ENCODE measurements at places on chromosomes 2 and 18. TPM values are rescaled to one million over a fixed set of nuclear protein-coding genes. Genes with fewer than 3 reads are reported as not detected.

GRCh38 chr2:165889158-165889557 is 64.4 kb downstream of the TTC21B start:
- DNase-seq: no peak

DNA sequence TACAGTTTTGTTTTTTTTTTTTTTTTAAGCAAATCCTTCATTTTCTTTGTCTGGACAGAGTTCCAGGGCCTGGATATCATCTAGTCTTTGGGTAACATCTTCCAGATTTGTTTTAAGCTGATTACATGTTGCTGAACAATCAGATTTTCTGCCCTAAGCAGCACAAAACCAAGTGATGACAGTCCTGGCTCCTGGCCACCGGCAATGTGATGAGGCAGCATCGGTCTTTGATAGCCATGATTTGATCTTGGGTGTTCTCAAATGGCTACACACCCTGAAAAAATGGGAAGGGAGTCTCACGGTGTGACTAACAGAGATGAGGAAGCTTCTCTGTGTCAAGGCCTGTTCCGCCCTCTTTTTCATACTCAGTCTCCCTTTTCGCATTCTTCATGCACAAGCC is 708.6 kb upstream of the ZEB2 start:
- no peak for DNase-seq

DNA sequence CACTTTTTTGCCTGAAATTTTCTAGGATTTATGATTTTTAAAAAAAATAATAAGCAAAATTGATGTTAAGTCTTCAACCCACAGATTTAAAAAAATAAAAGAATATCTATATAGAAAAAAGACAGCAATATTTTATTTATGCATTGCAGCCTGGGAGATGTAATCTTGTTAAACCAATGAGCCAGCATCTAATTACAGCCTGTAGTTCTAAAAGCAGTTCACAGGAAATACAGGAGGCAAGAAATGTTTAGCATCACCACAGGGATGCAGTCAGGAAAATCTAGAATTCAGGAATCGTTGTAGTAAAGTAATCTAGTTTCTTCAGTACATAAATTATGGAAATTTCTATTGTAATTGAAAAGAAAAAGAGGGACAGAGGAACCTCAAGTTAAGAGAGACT is 17.2 kb downstream of the UGGT1 start:
- DNase-seq: no peak

DNA sequence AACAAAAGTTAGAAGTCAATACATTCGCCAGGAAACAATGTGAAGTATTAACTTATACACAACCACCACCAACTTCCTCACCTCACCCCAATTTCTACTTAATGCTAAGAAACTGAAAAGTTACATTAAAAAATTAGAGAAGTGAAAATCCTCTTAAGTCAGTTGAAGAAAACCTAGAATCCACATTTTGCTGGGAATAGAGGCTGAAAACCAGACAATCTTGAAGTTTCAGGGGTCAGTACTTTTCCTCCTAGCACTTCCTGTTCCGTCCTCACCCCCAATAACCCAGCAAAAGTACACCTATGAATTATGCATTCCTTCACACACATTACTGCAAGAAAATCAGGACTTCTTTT is 6.3 kb downstream of the YES1 start:
- no peak for DNase-seq

- DNase-seq: no peak
Observed at GRCh38 chr2:102103992-102104871, 38.3 kb upstream of the IL1R1 start.

DNA sequence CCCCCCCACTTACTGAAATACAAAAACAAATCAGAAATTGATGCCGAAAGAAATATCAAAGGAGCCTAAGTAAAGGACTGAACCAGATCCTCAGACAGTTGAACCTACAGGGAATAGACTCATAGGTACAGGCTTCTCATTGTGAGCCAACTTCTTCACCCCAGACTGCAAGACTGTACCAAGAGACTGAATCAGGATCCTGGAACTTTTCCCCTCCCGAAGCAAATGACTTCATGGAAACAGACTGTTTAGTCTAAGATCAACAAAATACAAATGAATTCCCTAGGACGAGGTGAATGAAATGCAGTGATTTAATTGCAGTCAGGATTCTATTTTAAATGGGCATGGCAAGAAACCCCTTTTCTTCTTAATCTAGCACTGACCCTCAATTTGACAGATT is 53.6 kb upstream of the RNF152 start:
- no peak for DNase-seq

DNA sequence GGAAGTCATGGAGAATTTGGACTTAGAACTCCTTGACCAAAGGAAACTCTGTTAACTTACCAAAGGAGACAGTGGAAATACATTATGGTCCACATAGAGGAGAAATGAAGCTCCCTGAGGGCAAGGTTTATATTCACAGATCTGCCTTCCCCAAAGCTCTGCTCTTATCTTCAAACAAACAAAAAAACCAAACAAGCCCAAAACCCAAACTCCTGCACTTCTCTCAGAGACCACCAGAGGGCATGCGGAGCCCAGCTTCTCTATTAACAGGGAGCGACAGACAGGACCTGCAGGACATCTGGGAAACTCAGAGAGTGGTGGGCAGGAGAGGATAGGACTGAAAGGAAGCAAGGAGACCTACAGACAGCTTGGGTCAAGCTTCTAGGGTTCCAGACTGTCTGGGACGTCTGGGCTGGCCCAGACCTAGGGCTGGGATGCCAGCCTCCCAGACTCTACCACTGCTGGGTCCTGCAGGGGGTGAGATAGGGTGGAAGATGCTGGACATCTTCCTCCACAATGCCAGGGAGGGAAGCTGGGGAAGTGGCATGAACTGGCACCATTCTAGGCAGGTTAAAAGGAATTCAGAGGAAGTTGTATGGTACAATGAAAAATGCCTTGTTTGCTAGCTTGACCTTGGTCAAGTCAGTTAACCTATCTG is 4.0 kb upstream of the WNT10A start:
- DNase-seq: peak; percentile 86

DNA sequence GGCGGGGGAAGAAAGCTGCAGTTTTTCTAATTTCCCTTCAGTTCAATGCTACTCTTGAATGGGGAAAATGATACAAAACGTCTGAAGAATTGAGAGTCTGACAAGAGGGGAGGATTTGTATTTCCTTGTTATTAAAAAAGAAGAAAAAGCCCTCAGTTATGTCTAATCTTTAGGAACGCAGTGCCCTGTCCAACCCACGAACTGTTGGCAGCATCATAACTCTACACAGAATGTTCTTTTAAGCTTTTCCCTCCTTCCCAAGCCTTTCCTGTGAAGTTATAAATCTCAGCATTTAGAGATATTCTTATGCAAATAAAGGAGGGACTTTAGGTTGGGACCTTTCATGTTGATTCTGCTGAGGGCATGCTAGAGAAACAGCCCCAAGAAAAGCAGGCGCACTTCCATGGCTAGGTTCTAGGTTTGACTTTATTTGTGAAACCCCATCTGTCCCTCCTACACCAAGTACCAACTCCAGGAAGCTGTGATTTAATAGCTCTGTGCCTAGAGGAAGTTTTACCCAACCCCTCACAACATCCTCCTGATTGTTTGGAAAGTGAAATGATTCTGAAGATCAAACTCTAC is 288.6 kb downstream of the SETBP1 start:
- DNase-seq: no peak

DNA sequence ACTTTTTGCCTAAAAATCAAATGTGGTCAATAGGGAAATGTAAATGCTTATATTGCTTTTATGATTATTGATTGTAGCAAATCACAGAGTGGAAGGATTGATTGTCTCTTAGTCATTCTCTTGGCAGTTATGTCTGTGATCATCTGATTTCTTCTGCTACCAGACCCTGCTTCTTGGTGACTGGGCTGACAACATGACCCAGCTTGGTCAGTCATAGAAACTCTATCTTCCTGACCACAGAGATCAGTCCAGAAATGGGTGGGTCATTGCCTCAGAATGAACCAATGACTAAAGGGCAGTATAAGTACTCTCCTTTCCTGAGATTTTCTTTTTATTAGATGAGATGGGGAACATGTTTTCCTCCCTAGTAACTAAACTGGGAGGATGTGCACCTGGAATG is 87.6 kb downstream of the MAIP1 start:
- no peak for DNase-seq

GRCh38 chr2:228720895-228721294 is 539.4 kb upstream of the SPHKAP start:
- no peak for DNase-seq

- DNase-seq: no peak
Observed at GRCh38 chr18:32450026-32450691, 20.5 kb downstream of the GAREM1 start.

DNA sequence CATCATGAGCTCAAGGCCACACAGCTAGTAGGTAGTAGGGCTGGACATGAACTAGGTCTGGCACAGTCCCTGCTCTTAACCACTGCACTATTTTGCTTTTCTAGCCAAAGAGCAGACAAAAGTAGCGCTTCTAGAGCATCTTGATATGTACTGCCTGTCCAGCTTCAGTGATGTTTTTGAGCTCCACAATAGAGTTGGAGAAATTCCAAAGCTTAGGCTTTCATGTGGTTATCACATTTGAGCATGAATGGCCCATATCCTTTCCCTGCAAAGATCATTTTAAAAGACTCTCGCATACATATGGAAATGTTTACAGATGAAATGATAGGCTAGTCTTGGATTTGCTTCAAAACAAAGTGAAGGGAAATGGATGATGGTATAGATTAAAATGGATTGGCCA is 128.7 kb downstream of the MAP3K20 start:
- DNase-seq: no peak

DNA sequence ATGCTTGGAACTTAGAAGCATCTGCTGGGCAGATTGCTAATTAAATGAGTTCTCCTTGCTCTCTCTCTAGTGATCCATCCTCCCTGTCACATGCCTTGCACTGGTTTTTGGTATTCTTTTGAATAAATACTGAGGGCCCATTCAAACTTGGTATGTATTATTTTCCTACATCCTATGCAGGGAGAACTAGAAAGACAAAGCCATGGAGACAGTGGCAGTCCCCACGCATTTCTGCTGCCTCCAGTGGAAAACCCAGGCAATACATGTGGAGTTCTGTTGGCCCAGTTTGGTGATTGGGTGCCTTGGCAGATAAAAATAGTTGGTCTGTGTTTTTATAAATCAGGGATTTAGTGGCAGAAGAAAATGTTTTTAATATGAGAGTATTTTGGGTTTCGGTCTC is 68.7 kb downstream of the DIS3L2 start:
- no peak for DNase-seq

GRCh38 chr2:207123335-207123744 is 42.4 kb downstream of the KLF7 start:
- DNase-seq: no peak

GRCh38 chr2:31163011-31163539 is 24.8 kb upstream of the GALNT14 start:
- DNase-seq: no peak

DNA sequence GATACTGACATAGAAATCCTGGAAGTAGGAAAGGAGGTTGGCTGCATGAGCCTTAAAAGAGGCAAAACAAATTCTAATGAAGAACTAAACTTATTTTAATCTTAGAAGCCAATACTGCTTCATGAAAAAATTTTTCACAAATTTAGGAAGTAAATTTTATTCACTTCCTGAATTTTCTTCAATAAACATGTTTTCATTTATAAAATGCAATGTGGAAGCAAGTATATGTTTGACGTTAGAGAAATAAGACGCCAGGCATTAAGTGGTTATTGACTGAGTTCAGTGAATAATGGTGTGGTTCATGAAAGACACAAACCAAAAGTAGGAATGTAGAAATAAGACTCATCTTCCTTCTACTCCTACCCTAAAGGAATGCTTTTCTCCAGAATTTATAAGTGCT is 136.4 kb downstream of the USP34 start:
- DNase-seq: no peak

DNA sequence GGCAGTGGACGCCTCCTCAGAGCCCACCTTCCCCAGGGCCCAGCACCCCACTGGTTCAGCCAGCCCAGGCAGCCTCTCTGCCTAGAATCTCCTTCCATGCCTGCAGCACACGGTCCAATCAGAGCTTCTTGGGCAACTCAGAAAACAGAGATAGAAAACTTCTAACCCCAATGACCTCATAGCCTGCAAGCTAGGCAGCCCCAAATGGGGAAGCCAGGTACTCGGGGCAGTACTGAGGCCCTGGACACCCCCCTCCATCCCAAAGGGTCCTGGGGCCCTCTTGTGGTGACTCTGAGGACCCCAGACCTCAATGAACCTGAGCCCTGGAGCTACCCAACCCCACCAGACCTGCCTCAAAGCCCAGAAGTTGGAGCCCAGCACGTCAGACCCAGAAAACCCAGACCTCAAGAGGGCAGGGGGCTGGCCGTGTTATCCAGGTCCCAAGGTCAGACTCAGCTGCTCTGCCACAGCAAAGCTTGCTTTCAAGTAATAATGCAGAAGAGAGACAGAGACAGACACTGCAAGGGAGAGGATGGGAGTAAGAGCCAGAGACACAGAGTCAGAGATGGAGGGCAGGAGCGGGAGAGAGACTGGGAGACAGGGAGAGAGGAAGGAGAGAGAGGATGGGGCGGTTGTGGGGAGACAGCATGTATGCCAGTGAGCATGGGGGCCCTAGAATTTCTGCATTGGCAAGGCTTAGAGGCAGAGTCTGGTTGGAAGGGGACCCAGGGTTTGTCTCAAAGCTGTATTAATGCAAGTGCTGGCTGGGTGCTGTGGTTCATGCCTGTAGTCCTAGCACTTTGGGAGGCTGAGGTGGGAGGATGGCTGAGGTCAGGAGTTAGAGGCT is 28.2 kb downstream of the SERTAD2 start:
- DNase-seq: no peak

GRCh38 chr2:9423922-9424272 is 443 bp downstream of the CPSF3 start:
- DNase-seq: no peak

DNA sequence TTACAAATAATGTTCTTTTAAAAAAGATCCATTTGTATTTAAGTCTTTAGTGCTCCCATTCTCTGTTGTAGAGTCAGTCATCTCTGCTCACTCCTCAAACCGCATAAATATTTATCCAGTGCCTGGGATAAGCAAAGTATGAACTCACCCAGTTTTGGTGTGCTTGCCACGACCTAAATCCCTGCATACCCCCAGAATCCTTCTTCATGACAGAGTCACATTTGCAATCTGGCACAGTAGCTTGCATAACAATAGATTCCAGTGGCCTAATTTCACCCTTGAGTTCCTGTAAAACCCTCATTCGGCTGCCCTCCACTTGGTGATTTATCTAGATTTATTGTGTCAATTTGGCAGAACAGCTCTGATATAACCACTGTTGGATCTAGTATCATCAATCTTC is 92.9 kb downstream of the DTNA start:
- DNase-seq: no peak

Gene PUS10
- total RNA-seq: 3.6 TPM

Gene ERFE
- total RNA-seq: not detected

Gene CSRNP3
- not detected for total RNA-seq
